ENCODE measurements at places on chromosomes 13 and 19. TPM values are rescaled to one million over a fixed set of nuclear protein-coding genes. Genes with fewer than 3 reads are reported as not detected.

GRCh38 chr13:56864451-56864850 lies 276.3 kb upstream of the PRR20A start:
- DNase-seq: no peak

GRCh38 chr13:74570834-74571233 lies 436.6 kb upstream of the KLF12 start:
- DNase-seq: no peak

DNA sequence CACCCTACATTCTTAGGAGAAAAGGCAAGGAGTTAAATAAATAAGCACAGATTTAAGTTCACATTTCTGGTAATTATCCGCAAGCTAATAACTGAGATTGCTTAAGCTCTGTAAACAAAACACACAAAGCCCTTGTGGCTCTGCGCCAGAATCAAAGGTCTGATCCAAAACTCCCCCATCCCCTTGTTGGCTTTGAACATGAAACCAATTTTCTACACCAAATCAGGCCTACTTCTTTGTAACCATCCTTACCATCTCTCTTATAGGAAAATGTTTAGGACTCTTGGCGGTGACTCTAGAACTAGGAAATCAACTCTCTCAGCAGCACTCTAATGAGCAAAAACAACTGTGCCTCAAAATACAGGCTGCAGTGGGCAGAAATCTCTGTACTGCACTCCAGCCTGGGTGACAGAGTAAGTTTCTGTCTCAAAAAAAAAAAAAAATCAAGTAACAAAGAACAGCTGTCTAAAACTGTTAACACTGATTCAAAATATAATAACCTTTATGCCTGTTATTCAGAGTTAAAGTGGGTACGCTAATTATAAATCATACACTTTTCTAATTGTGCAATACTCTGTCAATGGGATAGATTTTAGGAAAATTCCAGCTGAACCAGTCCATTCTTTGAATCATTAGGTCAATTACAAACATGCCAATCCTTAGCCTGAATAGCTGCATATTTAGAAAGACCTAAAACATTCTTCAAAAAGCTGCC lies 25.8 kb downstream of the ABCC4 start:
- no peak for DNase-seq

GRCh38 chr19:4034048-4035017 lies 26.8 kb downstream of the PIAS4 start:
- DNase-seq: no peak

Gene FLT3
- 0.07 TPM for total RNA-seq

DNA sequence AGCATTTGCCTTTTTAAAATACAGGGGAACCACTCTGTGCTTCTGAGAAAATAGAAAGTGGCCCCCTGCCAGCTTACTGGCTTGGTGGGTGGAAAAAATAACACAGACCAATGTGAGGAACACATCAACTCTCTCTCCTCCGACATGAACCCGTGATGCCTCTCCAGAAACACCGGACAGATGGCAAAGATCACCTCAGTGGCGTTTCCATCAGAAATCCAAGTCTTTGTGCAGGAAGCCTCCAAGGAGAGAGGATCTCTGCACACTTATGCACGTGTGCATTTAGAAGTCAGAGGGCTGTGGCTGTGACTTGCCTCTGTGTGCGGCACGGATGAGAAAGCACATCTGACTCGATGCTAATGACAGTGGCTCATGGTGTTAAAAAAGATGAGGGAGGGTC lies 112.3 kb upstream of the KLF12 start:
- no peak for DNase-seq

- DNase-seq: peak; percentile 89
Measured at GRCh38 chr19:3343619-3344502, 22.5 kb upstream of the NFIC start.

DNA sequence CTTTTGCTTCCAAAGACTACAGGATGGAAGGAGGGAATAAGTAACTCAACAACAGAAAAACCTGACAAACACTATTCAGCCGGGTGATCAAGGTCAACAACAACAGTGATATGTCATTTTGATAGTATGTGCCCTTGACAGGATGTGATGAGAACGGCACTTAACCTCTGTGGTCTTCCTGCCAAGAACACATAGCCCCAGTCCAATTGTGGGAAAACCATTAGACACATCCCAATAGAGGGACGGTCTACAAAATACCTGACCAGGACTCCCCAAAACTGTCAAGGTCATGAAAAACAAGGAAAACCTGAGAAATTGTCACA lies 43.1 kb upstream of the AMER2 start:
- no peak for DNase-seq

DNA sequence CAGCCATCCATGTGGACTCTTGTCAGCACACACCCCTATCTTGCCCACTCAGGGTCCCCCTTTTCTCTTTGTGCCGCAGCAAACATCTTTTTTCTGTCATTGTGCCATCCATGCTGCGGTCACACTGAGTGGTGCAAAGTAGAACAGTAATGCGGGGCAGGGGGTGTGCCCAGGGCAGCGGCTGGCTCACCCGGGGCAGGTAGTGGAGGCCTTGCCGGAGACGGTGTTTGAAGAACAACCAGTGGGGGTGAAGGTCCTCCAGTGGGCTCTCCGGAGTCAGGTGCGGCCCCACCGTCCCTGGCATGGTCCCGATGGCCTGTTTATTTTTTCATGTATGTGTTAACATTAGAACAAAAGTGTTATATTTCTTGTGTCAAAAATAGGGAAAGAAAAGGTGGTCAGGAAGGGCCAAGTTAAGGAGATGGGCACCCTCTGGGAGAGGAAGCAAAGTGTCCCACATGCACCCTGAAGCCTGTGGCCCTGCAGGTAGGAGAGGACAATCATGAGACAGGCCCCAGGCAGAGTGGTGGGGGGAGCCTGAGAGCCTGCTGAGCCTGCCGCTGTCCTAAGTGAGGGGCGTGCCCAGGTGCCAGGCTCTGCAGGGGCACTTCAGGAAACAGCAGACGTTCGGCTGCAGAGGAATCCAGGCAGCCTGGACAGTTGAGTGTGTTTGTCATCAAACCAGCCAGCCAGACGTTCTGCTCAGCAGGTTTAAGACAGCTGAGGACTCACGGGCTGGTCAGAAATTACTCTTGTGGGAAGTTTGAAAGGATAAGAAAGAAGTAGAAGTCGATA lies 12.3 kb downstream of the TSSK6 start:
- DNase-seq: no peak

GRCh38 chr19:10760273-10760944 lies 42.5 kb downstream of the DNM2 start:
- no peak for DNase-seq

GRCh38 chr13:24184882-24185281 lies 24.4 kb downstream of the SPATA13 start:
- DNase-seq: no peak

- no peak for DNase-seq
Measured at GRCh38 chr13:95604556-95604915, 40.0 kb downstream of the DZIP1 start.

GRCh38 chr13:98719527-98720250 lies 32.8 kb downstream of the SLC15A1 start:
- no peak for DNase-seq

DNA sequence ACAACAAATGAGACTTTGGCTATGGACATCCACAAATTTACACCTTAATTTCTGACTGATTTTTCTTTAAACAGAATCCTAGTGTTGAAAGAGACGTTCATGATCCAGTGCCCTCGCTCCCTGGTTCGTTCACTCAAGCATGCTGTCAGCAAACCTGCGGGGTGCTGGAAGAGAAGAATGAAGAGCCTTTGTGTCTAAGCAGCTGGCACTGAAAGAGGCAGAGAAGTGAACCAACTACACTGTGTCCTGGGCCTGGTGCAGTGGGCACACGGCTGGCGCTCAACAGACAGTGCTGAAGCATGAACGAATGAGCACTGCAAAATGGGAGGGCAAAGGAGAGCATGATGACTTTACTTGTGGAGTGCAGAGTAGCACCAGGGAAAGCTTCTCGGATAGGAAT lies 46.8 kb downstream of the MIPEP start:
- DNase-seq: no peak

DNA sequence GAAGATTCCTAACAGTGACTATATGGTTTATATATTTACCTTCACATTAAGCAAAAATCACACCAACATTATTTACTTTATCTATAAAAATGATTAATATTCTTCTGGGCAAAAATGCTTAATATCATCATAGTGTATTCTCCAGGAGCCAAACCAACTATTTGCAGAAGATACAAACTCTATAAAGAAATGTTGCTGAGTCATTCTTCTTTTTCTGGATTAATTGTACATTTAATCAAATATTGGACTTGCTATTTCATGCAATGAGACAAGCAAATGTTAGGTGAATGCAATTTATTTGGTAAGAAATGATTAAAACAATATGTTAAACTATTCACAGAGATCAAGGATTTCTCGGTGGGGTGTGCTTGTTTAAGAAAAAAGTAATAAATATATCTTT lies 1075.8 kb downstream of the PCDH9 start:
- DNase-seq: no peak

DNA sequence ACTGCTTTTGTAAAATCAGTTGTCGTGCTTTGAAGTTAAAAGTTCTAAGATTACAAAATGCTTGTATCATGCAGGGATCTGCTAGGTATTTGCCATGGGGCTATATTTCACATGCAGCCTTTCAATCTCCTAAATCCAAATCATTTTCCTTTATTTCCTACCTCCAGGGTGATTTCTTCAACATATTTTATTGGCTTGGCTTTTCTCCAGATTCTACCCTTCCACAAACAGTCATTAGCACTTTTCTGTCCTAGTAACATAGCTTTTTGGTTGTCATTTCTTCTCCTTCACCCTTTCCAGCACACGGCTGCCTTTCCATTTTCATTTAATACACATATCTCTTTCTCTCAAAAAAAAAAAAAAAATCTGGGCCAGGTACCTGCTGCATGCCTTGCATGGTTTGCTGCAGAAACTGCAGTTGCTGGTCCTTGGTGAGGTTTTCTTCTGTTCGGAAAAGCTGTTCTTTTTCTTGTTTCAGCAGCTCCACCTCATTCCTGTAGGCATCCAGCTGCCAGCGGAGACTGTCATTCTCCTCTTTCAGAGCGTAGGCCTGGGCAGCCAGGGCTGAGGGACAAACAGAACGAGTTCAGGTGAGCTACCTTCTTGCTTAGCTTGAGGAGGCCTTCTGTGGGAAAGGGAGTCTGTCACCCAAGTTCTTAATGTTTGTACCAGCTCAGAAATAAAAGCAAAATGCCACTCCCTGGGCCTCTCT lies 274.7 kb downstream of the DNAJC15 start:
- DNase-seq: no peak

DNA sequence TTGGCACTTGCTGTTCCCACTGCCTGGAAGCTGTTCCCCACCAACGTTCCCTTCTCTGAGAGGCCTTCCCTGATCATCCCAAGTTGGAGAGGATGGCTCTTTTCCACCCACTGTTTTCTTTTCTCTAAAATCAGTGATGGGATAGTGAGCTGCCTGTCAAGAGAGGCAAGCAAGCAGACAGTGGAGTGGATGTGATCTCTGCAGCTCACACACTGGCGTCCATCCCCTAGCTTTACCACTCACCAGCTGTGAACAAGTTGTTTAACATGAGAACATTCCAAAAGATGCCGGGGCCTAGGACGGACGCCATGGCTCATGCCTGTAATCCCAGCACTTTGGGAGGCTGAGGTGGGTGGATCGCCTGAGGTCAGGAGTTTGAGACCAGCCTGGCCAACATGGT lies 28.0 kb upstream of the SEMA6B start:
- no peak for DNase-seq

DNA sequence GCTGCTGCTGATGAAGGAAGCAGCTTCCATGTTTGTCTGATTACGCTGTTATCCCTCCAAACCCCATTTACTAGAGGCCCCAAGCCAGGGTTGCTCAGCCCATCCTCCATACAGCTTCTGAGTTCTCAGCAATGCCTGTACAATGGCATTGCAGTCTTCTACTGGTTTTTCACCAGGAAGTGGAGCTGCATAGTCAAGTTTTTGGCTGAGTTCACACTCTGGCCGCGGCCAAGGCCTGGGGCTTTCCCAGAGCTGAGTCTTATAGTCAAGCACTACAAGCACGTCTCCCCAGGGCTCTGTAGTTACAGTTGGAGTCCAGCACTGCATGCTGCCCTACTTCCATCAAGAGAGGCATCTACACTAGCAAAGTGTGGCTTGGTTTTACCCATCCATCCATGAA lies 182.5 kb downstream of the POU4F1 start:
- DNase-seq: peak; percentile 66

Gene ZNF675
- 4.2 TPM for total RNA-seq

- DNase-seq: no peak
Measured at GRCh38 chr19:40147693-40148347, 43.4 kb upstream of the MAP3K10 start.

DNA sequence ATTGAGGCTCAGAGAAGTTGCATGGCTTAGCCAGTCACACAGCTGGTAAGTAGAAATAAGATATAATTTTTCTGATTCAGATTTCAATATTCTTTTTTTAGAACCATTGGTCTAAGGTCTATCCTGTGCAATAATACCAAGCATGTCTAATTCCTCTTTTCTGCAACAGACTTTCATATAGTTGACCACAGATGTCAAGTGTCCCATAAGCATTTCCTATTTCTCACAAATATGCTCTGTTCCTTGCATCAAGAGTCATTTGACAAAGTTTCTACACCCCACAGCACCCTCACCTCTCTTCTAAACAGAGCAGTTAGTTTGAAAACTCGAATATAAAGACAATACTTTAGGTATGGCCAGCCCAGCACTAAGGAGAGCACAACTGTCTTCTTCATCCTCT lies 26.8 kb upstream of the SACS start:
- no peak for DNase-seq

Gene NLRP11
- total RNA-seq: not detected

Gene ATP4A
- not detected for total RNA-seq

- no peak for DNase-seq
Measured at GRCh38 chr19:31519908-31520307, 170.7 kb upstream of the TSHZ3 start.

GRCh38 chr13:109087916-109088623 lies 458.7 kb downstream of the MYO16 start:
- no peak for DNase-seq

- DNase-seq: no peak
Measured at GRCh38 chr19:21824679-21825078, 11.3 kb downstream of the ZNF43 start.

- DNase-seq: peak; percentile 70
Measured at GRCh38 chr19:37855098-37855497, 51.3 kb downstream of the WDR87 start.

Gene CEACAM5
- not detected for total RNA-seq

DNA sequence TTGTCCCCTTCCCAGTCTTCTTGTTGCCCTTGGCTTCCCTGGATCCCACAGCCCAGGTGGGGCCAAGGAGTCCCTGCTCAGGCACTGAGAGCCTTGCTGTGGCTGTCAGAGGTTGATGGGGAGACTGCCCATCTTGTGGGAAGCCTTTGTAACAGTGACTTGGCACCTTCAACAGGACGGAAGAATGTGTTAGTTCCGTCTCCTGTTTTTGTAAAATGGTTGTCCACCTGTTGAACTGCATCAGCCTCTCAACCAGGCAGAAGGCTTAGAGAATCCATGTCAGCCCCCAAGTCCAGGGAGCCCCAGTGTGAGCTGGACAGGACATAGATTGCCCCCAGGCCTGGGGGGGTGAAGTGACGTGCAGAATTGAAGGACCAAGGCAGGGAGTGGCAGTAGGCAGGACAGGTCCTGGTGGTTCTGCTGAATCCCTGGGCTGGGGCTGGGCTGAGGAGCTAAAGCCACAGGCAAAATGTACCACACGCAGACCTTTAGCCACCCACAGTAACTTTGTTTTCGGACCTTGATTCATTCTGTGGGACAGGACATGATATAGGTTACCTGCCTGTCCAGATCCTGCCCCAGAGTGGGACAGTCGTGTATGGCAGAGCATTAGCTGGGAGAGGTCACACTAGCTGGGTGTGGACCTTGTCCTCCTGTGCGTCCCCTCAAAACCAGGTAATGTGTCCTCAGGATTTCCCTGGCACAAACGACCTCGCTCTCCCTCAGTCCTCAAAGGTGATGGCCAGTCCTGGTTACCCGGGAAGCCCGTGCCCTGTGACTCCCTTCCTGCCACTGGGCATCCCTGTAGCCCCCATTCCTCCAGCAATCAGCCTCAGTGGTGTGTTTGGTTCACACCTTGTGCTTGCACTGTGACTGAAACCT lies 47.0 kb downstream of the GATAD2A start:
- DNase-seq: no peak

Data from left ventricle myocardium superior (tissue), 1 donor.